RWPE1 (cell line): ENCODE measurements at places on chromosomes 13 and 19.

DNA sequence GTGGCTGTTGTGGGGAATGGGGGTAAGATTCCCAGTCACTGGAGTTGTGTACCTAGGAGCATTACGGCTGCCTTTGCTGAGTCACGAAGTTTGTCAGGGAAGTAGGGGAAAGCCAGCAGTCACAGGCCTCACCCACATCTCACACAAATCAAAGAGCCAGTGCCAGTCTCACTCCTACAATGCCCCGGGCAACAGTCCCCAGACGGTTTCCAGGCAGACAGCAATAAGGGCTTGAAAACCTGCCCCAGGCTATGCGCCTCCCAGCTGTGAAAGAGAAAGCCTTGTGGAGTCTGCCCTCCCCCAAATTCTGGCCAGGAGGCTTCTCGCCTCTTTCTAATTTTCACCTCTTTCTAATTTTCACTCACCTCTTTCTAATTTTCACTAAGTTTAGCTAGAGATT is 142.3 kb upstream of the EDNRB start:
- no peak for DNase-seq

- no peak for DNase-seq
These were observed 25.2 kb downstream of the PAN3 start for GRCh38 chr13:28163587-28163986.

GRCh38 chr19:33214596-33214995 is 11.1 kb downstream of the SLC7A10 start:
- no peak for DNase-seq

DNA sequence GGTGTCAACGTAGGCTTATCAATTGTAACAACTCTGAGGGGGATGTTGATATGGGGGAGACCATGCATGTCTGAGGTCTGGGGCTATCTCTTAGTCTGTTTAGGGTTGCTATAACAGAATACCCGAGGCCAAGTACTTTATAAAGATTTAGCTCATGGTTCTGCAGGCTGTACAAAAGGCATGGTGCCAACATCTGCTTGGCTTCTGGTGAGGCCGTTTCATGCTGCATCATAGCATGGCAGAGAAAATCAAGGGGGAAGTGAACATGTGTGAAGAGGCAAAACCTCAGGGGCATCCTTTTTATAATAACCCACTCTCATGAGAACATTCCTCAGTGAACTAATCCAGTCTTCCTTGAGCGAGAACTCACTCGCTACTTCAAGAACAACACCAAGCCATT is 353.8 kb downstream of the ENOX1 start:
- DNase-seq, result no peak

GRCh38 chr19:31910224-31910623 is 435.2 kb upstream of the ZNF507 start:
- no peak for DNase-seq
